ENCODE measurements at places on chromosomes 6 and 20.
A peak's percentile ranks its signal among the peaks of the same experiment; 100 is the strongest.

DNA sequence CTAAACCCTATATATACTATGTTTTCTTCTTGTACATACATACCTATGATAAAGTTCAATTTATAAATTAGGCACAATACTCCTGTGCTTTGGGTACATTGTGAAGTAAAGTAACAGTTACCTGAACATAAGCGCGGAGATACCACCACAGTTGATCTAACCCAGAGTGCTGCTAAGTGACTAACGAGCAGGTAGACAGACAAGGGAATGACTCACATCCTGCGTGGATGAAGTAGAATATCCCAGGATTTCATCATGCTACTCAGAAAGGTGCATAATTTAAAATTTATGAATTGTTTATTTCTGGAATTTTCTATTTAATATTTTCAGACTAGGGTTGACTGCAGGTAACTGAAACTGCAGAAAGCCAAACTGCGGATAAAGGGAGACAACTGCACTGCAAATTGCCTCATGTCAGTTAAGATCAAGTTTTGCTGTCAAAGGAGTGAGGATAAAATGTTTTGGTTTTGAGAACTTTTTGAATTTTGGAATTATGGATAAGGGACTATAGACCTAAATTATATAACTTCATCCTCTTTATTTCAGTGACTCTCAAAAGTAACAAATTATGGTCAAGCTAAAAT, 14.4 kb downstream of the MKKS start:
- no peak for DNase-seq

- DNase-seq, result no peak
Measured at GRCh38 chr20:32526125-32526524, 59.0 kb downstream of the NOL4L start.

DNA sequence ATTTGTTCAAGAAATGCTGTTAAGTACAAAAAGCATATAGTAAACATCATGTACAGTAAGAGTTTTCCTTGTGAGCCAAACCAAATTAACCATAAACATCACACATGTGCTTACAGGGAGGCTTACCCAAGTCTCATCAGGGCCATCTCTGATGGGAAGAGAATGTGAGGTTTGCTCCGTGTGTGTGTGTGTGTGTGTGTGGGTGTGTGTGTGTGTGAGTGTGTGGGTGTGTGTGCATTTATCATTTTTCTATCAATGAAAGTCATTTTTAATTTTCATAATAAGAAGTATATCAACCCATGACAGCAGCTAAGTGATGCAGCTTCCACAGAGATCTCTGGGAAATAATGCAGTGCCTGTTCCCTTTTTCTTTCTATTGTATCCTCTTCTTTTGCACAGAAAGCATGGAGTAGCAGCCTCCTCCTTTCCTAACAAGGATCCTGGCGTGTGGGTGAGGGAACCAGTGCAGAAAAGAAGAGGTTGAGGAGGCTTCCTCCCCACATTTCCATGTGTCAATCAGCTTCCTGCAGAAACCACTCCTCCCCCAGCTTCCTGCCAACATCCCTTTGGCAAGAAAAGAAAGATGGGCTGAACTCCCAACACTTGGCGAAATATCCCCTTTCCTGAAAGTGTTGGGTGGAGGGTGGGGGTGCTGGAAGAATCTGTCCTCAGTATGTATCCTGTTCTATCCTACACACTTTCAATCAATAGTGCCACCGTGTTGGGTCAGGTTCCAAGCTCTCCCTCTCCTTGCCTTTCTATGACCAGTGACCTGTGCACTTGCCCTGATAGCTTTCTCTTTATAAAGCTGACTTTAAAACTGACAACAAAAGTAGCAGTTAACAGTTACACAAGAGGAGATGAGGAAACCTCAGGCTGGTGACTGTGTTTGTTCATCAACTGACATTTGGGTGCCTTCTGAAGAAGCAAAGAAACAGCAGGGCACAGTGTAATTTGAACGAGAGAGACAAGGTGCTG, 251.8 kb upstream of the CITED2 start:
- DNase-seq, result no peak

DNA sequence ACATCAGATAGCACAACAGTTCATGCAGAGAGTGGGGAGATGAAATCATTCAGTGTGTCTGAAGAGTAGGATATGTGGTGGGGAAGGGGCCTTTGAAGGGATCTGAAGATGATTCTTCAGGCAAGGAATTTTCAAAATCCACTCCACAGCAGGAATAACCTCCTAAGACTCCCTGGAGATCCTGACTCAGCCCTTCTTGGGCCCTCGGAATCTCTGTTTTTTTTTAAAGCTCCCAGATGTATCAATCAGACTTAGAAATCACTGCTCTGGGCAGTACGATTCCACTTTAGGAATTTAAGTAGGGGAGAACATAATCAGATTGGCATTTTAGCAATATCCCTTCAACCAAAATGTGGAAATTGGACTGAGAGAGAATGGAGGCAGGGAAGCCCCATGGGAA, 55.5 kb downstream of the RIOK1 start:
- DNase-seq, result no peak

DNA sequence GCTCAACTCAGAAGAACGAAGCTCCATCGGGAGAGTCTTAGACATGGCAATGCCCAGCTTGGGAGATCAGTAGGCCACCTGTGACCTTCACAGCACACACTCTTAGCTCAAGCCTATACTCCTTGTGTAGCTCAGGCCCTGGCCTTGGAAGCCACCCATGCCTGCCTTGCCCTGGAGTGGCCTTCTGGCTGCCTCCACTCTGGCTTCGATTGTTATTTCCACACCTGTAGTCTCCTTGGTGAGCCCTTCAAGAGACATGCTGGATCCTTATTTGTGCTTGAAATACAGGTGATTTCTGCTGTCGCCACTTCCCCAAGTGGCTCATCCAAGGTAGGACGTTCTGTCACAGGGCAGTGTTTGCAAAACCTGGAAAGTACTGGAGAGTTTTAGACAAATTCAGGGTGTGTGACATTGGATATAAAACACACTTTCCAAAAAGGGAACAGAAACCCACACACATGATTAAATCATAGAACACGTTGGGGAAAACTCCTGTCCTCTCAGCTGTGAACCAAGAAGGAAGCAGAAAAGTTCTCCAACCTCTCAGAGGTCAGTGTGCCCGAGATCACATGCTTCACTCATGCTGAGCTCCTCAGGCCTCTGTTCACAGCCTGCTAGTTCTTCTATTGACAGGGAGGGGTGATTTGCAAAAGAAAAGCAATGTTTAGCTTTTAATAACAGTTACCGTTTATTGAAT, 391.8 kb downstream of the CDC5L start:
- no peak for DNase-seq

DNA sequence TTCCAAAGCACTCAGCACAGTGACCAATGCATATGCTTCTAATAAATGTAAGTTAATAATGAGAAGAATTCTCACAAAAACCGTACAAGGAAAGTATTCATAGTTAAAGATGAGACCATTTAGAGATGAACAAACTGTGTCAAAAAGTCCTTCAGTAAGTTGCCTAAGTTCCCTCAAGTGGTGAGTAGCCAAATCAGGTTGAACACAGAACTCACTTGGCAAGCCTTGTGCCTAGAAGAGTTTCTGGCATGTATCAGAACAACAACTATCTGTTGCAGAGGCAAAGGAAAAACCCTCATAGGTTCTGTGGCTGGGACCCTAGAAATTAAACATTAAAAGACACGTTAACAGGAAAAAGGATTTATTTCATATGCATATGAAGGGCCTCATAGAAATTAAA, 129.6 kb upstream of the DOK5 start:
- DNase-seq, result no peak

DNA sequence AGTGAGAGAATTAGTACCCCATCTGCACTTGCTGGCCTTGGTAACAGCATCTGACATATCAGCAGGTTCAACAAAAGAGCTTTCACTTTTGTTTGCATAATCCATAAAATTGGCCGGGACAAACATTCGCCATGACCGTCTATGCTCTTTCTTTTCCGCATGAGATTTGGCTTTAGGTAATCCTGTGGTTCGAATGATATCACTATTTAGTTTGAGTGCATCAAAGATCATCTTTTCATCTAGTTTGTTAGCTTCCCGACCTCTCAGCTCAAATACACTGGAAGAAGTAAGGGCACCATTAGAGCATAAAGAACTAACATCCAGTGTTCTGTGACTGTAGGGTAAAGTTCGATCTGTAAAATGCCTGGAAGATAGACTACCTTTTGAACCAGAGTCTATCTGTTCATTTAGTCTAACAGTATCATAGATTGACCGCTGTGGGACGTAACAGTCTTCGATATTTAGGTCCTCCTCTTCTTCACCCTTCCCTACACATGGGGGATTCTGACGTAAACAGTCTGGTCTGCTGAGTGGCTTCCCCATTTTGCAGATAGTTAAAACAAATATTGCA, 101.6 kb downstream of the DST start:
- no peak for DNase-seq

GRCh38 chr20:11155156-11155756, 481.5 kb upstream of the JAG1 start:
- DNase-seq, result no peak

- peak; percentile 22 for DNase-seq
Measured at GRCh38 chr6:122180132-122180531, 219.3 kb upstream of the HSF2 start.

DNA sequence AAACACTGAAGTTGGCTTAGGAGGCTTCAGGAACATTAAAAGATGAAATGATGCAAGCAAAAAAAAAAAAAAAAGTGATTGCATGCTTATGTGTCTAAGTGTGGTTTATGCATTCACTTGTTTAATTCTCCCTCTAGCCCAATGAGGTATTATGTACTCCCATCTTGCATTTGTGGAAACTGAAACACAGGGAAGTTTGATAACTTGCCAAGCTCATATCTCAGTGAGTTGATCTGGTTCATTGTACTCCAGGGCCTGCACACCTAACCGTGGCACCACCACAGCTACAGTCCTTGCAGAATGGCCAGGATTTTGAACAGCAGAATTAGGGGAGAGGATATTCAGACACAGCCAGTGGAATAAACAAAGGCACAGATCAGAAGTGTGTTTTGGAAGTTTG, 251.2 kb downstream of the TBC1D7 start:
- no peak for DNase-seq

- no peak for DNase-seq
Measured at GRCh38 chr6:101645770-101646169, 252.3 kb downstream of the GRIK2 start.

DNA sequence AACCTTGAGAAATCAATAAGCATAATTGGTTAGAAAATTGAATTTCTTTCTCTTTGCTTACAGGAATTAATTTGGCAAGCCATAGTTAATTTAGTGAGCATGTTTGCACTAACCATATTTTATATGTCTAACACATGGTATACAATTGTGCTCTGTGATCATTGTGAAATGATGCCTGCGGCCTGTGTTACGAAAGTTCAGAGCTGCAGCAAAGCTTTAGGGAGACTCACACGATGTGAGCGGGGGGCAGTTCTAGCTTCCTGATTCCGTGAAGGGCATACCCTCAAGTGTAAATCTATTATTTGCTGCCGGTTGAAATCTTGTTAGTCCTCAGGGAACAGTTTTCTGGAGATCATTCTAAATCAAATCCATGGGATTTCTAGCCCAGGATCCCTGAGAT, 25.5 kb upstream of the ADTRP start:
- DNase-seq, result no peak

DNA sequence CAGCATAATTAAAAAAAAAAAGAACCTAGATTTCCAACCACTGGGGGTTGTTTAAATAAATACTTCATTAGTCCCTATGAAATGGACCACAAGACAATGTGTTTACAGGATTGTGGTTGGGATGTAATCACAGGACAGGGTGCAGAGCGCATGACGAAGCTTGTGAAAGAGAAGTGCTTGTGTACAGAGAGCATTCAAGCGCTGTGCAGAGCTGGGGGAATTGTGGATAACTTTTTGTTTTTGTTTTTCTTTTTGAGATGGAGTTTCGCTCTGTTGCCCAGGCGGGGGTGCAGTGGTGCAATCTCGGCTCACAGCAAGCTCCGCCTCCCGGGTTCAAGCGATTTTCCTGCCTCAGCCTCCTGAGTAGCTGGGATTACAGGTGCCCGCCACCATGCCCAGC, 22.3 kb downstream of the LAMA5 start:
- DNase-seq, result no peak

DNA sequence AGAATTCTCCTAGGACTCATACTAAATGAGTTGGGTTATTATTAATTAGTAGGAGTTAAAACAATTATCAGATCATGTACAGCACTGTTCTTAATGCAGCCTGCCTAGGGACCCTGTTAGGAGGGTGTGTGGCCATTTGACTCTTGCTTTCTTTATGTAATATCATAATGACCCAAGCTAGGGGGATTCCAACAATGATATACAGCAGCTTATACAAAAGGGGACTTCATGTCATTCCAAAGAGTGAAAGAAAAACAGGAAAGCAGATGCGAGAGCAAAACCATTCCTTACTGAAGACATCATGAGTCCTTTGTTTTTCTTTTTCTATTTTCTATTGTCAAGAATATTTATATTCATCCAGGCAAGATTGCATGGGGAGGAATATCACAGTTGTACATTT, 455.2 kb downstream of the PLCB1 start:
- no peak for DNase-seq

GRCh38 chr6:105120570-105120969, 59.2 kb downstream of the POPDC3 start:
- peak; percentile 35 for DNase-seq

DNA sequence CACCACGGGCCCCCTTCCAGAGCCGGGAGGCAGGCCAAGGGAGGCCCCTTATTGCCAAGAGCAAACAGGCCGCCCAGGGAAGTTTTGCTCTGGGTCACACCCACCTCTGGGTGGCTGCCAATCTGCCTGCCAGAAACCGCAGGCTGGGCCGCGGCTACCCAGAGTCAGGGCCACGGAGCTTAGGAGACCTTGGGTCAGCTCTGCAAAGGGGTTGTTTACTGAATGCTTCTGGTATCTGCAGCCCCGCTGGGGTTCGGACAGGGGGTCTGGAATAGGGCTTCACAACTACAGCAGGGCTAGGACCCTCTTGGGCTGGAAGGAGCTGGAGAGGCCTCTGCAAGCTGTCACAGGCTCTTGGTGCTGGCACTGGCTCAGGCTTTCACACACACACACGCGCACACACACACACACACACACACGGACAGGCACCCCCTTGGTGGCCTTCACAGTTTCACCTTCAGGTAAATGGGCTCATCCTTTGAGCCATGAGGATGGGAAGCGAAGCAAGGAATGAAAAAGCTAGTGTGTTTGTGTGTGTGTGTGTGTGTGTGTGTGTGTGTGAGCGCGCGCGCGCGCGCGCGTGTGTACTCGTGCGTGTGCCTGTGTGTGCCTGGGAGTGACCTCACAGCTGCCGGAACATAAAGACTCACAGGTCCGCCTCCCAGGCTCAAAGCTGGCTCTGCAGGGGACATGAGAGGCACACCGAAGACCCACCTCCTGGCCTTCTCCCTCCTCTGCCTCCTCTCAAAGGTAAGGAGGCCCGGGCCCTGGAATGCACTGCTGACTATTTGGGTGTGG, at the start of gene CCN5:
Gene CCN5 (plus strand): TSS at position 669 of the 798 bp plus-strand sequence. CDS start 22 bp downstream, at position 691.
- peak; percentile 92 for DNase-seq

- no peak for DNase-seq
Measured at GRCh38 chr20:24632581-24632980, 163.2 kb downstream of the SYNDIG1 start.

DNA sequence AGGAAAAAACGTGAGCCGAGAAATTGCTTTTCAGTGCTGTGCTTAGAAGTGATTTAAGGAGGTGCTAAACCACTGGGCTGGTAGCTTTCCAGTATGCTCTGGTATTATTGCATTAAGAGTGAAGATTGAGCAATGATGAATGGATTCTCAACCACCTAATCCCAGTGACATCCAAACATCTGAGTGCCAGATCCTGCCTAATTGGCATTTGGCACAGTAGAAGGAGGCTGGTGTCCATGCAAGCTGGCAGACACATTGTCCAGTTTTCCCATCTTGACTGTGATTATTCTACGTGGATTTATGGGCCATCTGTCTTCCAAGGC, 398.0 kb upstream of the PLCB4 start:
- DNase-seq, result no peak
